GM12878 (cell line): ENCODE measurements at places on chromosomes 16 and 17.

DNA sequence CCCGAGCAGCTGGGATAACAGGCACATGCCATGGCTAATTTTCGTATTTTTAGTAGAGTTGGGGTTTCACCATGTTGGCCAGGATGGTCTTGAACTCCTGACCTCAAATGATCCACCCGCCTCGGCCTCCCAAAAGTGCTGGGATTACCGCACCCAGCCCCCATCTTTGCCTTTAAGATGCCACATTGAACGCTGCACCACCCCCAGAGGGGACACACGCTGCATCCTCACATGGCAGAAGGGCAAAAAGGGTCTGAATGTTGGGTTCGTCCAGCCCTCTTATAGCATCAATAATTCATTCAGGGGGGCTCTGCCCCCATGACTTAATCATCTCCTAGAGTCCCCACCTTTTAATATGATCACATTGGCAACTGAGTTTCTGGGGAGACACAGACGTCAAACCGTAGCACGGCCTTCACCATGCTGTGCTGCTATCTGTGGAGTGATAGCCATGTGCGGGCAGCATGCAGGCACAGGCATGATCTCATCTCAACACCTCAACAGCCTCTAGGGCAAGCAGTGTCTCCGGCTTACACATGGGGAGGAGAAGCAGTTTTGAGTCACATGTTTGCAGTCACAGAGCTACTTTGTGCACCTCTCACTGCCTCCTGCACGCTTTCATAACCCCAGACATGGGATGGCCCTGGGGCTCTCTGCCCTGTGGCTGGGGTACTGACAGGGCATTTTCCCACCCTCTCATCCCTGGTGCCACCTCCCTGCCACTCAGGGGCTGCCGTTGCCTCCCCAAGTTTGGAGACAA lies 30.0 kb downstream of the IL21R start:
- no peak for DNase-seq

GRCh38 chr16:59686405-59686804 lies 952.3 kb upstream of the GOT2 start:
- no peak for DNase-seq

GRCh38 chr16:64493709-64494108 lies 628.2 kb downstream of the CDH11 start:
- no peak for DNase-seq

GRCh38 chr16:75312875-75313274 lies 61.5 kb upstream of the BCAR1 start:
- no peak for DNase-seq

DNA sequence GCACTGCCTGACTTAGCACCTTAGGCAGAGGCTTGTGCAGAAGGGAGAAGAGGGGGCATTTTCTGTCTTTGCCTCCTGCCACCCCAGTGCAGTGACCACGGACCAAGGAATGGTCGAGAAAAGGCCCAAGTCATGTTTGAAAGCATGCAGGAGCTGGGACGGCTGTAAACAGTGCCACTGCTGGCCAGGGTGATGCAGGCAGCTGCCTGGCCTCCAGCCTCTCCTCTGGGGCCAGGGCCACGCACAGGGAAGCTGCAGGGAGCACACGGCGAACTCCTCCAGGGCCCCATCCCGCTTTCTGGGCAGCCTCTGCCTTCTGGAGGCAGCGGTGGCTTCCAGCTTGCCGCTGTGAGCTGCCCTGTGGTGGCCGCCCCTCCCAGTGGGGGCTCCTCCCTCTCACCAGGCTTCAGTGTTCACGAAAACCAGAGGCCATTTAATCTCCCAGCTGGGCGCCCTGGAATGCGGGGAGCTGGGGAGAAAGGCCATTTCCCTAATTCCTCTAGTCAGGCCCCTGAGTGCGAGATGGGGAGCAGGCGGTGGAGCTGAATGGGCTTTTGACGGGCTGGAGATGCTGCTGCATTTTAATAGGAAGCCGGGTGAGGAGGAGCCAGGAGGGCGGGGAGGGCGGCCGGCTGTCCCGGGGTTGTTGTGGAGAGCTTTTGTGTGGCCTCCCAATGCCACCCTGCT lies 28.7 kb upstream of the DNAI2 start:
- DNase-seq, result no peak

DNA sequence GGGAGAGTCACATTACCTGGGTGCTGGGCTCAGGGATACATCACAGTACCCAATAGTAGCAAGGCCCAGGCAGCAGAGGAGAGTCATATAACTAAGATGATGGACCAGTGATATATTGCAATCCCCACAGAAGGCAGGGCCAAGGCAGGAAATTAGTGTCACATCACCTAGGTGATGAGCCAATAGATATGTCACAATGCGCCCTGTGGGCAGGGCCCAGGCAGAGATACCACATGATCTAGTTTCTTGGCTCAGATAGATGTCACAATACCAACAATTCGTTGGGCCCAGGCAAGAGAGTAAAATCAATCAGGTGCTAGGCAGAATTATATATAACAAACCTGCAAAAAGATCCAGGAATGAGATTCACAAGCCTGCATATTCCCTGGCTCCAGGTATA lies 2111.5 kb downstream of the TP53TG3F start:
- no peak for DNase-seq

- DNase-seq, result no peak
These were observed 194.3 kb upstream of the RPL38 start for GRCh38 chr17:74009056-74009625.

- no peak for DNase-seq
These were observed 7.7 kb downstream of the NDUFAF8 start for GRCh38 chr17:81246679-81247338.

- no peak for DNase-seq
These were observed at the start of gene SLC12A4 for GRCh38 chr16:67968400-67969253. Gene SLC12A4 (minus strand): TSS chr16:67968637. CDS start chr16:67968553, 84 bp downstream.

GRCh38 chr17:65584604-65585521 lies 23.4 kb upstream of the AXIN2 start:
- no peak for DNase-seq

DNA sequence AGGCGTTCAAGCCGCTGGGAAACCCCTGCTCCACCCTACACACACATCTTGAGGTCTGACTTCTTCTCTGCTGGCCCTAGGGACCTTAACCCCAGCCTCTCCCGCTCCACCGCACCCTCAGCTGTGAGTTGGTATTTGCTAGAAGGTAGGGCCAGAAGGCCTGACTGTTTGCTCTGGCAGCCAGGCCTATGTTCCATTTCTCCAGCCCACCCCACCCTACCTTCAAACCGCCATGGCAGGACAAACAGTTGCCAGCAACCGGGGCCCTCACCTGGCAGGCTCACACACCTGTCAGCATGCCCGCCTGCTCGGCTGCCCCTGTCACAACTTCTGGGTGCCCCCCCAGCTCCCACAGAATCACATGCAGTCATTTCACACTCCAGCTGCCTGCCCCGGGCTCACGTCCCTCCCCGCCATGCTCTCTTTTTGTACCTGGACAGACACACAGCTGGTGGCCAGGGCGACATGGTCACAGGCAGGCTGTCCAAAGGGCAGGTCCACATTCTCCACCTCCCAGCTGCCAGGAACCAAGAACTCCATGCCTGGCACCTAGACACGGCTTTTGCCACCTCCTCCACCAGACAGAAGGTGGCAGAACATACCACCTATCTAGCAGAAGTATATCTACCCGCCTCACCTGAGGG lies 2.6 kb upstream of the ATP2A3 start:
- no peak for DNase-seq

- no peak for DNase-seq
These were observed 21.5 kb upstream of the HELZ start for GRCh38 chr17:67266496-67266895.

GRCh38 chr17:67434061-67434525 lies 57.0 kb downstream of the PITPNC1 start:
- DNase-seq, result no peak
